Naive thymus-derived CD8-positive, alpha-beta T cell (primary cell): ENCODE measurements at places on chromosomes 5 and 9.
A peak's percentile ranks its signal among the peaks of the same experiment; 100 is the strongest.

DNA sequence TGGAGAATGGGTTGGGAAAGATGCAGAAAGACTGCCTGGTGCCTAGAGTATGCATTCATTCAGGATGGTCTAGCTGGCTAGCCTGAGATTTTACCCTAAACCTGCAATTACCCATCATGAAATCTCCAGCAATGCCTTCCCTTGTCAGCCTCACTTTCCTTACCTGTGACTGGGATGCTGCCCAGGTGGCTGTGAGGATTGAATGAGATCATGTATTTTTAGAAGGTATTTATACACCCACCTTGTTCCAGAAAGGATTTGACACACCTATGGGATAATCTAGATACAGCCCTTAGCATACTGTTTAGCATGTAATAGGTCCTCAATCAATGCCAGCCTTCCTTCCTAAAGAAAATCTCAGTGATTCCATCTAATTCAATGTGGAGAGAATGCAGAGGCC, 561.4 kb downstream of the CDK5RAP2 start:
- H3K4me3 ChIP-seq, result no peak overlapping the region
- H3K4me1 ChIP-seq, result no peaks in the 10 kb centered on the region
- peaks cover 7% of the 10 kb centered on the region for H3K27me3 ChIP-seq
- H3K36me3 ChIP-seq, result no peaks in the 10 kb centered on the region
- no peak overlapping the region for H3K27ac ChIP-seq

DNA sequence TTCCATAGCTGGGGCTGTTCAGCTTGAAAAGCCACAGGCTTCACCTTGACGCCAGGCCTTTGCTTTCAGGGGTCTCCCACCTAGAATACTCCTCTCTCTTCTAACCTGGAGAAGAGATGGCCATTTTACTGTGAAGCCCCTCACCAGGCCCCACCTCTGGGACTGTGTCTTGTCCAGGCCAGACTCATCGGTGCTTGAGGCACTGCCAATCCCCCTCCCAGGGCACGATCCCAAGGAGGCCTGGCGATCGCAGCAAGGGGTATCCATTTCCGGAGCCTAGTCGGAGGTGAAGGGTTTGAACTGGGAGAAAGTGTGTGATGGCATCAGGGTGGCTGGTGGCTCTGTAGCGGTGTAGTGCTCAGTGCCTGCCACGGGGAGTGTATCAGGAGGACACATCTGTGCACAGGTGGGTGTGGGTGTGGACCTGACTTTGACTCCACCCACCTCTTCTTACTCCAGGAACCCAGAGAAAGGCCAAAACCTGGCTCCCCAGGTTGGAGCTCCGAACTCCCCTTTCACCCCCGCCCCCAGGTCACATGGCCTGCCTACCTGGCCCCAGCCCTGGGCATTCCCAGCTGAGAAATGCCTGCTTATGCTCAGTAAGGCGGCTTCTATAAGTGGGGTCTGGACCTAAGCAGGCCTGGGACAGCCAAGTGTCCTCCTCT, 27.4 kb upstream of the ENHO start:
- no peak overlapping the region for H3K27ac ChIP-seq
- no peak for DNase-seq
- no peaks in the 10 kb centered on the region for H3K36me3 ChIP-seq
- no peak overlapping the region for H3K4me3 ChIP-seq
- H3K27me3 ChIP-seq, result peaks cover 16% of the 10 kb centered on the region

GRCh38 chr5:82881571-82882174, 195.5 kb downstream of the TMEM167A start:
- H3K36me3 ChIP-seq, result peaks cover 21% of the 10 kb centered on the region
- H3K4me1 ChIP-seq, result peaks cover 2% of the 10 kb centered on the region
- no peak overlapping the region for H3K27ac ChIP-seq
- no peak overlapping the region for H3K4me3 ChIP-seq

- H3K4me3 ChIP-seq, result no peak overlapping the region
- no peak for DNase-seq
- no peak overlapping the region for H3K27ac ChIP-seq
- peaks cover 22% of the 10 kb centered on the region for H3K36me3 ChIP-seq
Observed at GRCh38 chr9:136927343-136928271, 16.9 kb downstream of the FBXW5 start.

GRCh38 chr5:19795218-19795617, 192.8 kb downstream of the CDH18 start:
- no peak for DNase-seq
- H3K27me3 ChIP-seq, result no peaks in the 10 kb centered on the region
- H3K27ac ChIP-seq, result no peak overlapping the region

DNA sequence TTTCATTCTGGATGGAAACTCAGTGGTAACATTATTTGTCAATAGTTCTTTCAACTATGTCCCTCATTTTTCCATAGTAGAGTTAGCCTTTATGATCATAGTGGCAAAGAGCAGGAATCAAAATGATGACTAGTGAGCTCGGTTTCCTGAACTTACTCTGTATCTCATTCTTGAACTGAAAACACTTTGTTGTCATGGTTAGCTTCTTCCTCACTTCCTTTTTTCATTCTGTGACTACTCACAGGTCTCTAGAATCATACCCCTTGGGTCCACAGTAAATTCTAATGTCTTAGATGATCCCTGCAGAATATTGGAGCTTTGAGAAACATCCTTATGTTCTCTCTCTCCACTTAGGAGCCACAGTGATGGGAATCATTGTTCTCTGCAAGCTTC, 29.4 kb upstream of the RECK start:
- H3K4me3 ChIP-seq, result no peak overlapping the region
- H3K27me3 ChIP-seq, result peaks cover 41% of the 10 kb centered on the region
- DNase-seq, result no peak
- H3K36me3 ChIP-seq, result no peaks in the 10 kb centered on the region
- H3K27ac ChIP-seq, result no peak overlapping the region

- H3K4me3 ChIP-seq, result peak overlapping the region; percentile 61
- no peaks in the 10 kb centered on the region for H3K36me3 ChIP-seq
- H3K27me3 ChIP-seq, result no peaks in the 10 kb centered on the region
- no peak for DNase-seq
Observed at GRCh38 chr9:93093127-93093876, 2.7 kb upstream of the CARD19 start.

DNA sequence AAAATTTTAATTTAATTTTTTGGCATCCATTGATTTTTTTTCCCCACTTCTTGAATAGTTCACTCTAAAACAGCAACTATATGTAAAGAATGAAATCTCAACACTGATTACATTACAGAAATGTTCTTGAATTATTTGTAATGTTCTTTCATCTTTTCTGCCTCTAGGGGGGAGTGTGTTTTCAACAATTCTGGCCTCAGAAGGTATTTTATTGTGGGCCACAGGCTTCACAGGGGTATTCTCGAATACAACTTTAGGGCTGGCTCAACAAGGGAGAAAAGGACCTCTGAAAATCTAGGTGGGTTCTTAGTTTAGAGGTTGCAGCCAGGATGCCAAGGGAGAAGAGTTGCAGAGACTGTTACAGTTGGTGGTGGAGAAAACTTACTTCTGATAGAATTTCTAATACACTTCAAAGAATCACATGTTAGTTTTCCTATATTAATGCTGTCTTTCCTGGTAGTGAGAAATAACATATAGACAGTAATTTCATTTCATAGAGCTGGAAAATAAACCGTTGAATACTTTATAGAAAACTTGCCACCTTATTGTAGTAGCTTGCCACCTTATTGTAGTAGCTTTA, 3.6 kb upstream of the NPR3 start:
- no peak overlapping the region for H3K27ac ChIP-seq
- no peaks in the 10 kb centered on the region for H3K36me3 ChIP-seq
- no peak overlapping the region for H3K4me3 ChIP-seq
- H3K27me3 ChIP-seq, result peaks cover 70% of the 10 kb centered on the region
- DNase-seq, result no peak
- peaks cover 3% of the 10 kb centered on the region for H3K4me1 ChIP-seq

GRCh38 chr5:141637767-141638419, 1.1 kb downstream of the RELL2 start:
- DNase-seq, result peak; percentile 66
- no peaks in the 10 kb centered on the region for H3K27me3 ChIP-seq
- H3K36me3 ChIP-seq, result peaks cover 23% of the 10 kb centered on the region
- peak overlapping the region; percentile 95 for H3K4me3 ChIP-seq

DNA sequence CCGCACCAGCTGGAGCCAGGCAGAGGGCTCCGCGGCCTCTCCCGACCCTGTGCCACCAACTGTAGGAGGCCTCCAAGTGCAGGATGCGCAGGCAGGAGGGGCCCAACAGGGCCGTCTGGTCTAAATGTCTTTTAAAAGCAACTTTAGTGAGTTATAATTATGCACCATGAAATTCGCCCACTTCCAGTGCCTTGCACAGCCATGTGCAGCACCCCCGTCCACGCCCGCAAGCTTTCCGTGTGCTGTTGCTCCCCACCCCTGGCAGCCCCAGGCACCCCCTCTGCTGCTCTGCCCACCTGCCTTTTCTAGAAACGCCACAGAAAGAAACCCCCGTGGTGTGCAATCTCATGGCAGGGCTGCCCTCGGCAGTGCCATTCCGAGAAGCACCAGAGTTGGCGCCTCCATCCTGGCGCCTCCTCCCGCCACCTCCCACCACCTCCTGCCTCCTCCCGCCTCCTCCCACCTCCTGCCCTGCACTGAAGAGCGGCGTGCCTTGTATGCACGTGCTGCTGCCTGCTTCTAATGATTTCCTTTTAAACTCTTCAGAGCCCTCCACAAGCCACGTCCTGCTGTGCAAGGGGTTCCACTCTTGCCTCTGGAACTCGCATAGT, 7.5 kb upstream of the SLC6A18 start:
- H3K27ac ChIP-seq, result no peak overlapping the region
- H3K4me3 ChIP-seq, result no peak overlapping the region
- peaks cover 8% of the 10 kb centered on the region for H3K27me3 ChIP-seq
- H3K4me1 ChIP-seq, result peaks cover 2% of the 10 kb centered on the region

GRCh38 chr5:98775246-98776065, 2.0 kb downstream of the RGMB start:
- peaks cover 26% of the 10 kb centered on the region for H3K4me1 ChIP-seq
- H3K4me3 ChIP-seq, result peak overlapping the region; percentile 97
- H3K27me3 ChIP-seq, result no peaks in the 10 kb centered on the region
- H3K27ac ChIP-seq, result no peak overlapping the region
- H3K36me3 ChIP-seq, result peaks cover 12% of the 10 kb centered on the region
